CD4-positive, alpha-beta T cell treated with Interleukin-12 subunit alpha and Interleukin-12 subunit beta, for 1 hour (primary cell): ENCODE measurements at places on chromosomes 2 and 18.

- DNase-seq = no peak
Measured at GRCh38 chr18:63182310-63182772, 137.2 kb downstream of the BCL2 start.

GRCh38 chr2:151150331-151151320 is 111.0 kb downstream of the RBM43 start:
- no peak for DNase-seq

- DNase-seq = no peak
Measured at GRCh38 chr2:230737300-230737699, 24.7 kb downstream of the CAB39 start.

DNA sequence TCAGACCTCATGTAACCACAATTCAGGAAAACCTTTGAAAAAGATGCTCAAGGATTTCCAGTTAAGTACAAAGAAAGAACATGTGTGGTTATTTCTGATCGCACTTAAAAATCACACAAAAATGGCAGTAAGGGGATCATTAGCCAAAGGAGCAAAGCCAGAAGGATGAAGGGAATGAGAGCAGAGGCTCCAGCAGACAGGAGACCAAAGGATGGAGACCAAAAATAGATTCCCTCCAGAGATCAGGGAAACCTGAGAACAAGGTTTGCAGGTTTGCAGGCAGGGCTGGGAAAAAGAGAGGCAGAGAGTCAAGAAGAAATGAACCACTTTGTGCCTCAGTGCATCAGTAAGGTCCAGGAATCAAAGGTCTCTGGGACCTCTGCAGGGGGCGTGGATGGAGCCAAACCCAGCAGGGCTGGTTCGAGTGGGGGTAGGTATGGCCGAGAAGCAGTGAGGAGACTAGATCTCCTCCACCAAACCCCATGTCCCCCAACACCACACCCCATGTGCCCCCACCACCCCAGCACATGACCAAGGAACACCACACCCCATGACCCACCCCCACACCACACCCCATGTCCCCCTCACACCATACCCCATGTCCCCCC is 98.5 kb upstream of the GPC1 start:
- no peak for DNase-seq

GRCh38 chr18:36131692-36132483 is 2.2 kb downstream of the ELP2 start:
- no peak for DNase-seq
